Anterior cingulate cortex (tissue), 58 donors: ENCODE measurements at places on chromosomes 13 and 19.

GRCh38 chr19:30276883-30277280 lies 95.3 kb upstream of the ZNF536 start:
- no peak for DNase-seq

DNA sequence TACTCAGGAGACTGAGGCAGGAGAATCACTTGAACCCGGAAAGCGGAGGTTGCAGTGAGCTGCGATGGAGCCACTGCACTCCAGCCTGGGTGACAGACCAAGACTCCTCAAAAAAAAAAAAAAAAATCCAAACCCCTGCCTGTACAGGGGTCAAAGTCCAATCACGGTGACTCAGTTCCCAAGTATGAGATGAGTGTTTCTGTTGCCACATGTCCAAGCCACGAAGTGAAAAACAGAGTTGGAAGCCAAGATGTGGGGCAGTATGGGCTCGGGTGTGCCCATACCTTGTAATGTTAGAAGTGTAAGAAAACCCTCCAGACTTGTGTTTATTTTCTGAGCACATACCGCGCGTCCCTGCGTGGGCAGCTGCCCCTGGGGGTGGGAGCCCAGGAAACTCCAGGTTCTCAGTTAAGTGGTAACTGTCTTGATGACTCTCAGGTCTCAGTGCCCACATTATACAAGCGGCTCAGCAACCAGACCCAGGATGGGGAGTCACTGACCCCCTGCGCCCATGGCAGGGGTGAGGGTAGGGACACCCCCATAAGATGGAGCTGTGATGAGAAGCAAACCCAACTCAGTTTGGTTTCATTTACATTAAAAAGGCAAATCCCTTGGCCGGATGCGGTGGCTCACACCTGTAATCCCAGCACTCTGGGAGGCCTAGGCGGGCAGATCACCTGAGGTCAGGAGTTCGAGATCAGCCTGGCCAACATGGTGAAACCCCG lies 1.2 kb upstream of the GPX4 start:
- DNase-seq: no peak

GRCh38 chr13:32195713-32196112 lies 119.5 kb downstream of the ZAR1L start:
- DNase-seq: no peak

- DNase-seq: no peak
Measured at GRCh38 chr13:102648046-102648445, 46.8 kb downstream of the METTL21C start.
